Astrocyte (in vitro differentiated cells and primary cell): ENCODE measurements at places on chromosomes 1 and 21. TPM values are rescaled to one million over a fixed set of nuclear protein-coding genes. Genes with fewer than 3 reads are reported as not detected.

Gene RAB7B
- 6.6 and 8.1 TPM in 2 replicates for total RNA-seq

Gene XCL2
- not detected in 2 replicates for total RNA-seq

Gene TEDDM1
- total RNA-seq, result not detected in 2 replicates

Gene HSD11B1
- total RNA-seq, result not detected in 2 replicates

Gene TDRD5
- not detected in 2 replicates for total RNA-seq

Gene LMX1A
- total RNA-seq, result not detected in 2 replicates

Gene KCNK1
- 5.7 and 6.0 TPM in 2 replicates for total RNA-seq

Gene UBE2G2
- total RNA-seq, result 63.8 and 74.5 TPM in 2 replicates

Gene PROX1
- total RNA-seq, result 1.9 and 4.8 TPM in 2 replicates

Gene BEND5
- total RNA-seq, result 1.4 and 2.7 TPM in 2 replicates

Gene ERMAP
- 8.9 and 9.2 TPM in 2 replicates for total RNA-seq

Gene TMEM52
- total RNA-seq, result 0.84 and 1.4 TPM in 2 replicates

Gene RUNX3
- 2.1 and 2.5 TPM in 2 replicates for total RNA-seq
